Smooth muscle cell of bladder (primary cell): ENCODE measurements at places on chromosomes 1 and 21. TPM values are rescaled to one million over a fixed set of nuclear protein-coding genes. Genes with fewer than 3 reads are reported as not detected.

The CD34 gene
- total RNA-seq, result 0.14 and 0.28 TPM in 2 replicates

The TP73 gene
- total RNA-seq, result not detected in 2 replicates

The PROK1 gene
- total RNA-seq, result 0.14 TPM in 1 of 2 replicates, not detected in the other

The KRTAP7-1 gene
- total RNA-seq, result not detected in 2 replicates
